CD4-positive, alpha-beta T cell (primary cell): ENCODE measurements at places on chromosomes 1 and 21. TPM values are rescaled to one million over a fixed set of nuclear protein-coding genes. Genes with fewer than 3 reads are reported as not detected.

The GUCA2B gene
- not detected for total RNA-seq

The TSPAN1 gene
- not detected for total RNA-seq

The ST6GALNAC5 gene
- total RNA-seq, result not detected

The CR2 gene
- total RNA-seq, result 1.2 TPM

The ANGPTL1 gene
- not detected for total RNA-seq

The MYOG gene
- total RNA-seq, result not detected

The CYP4Z1 gene
- not detected for total RNA-seq

The GPR157 gene
- 5.1 TPM for total RNA-seq

The ADGRL4 gene
- not detected for total RNA-seq

The FAM163A gene
- 0.17 TPM for total RNA-seq

The BLZF1 gene
- total RNA-seq, result 10.6 TPM

The S100A7 gene
- not detected for total RNA-seq

The LRRC71 gene
- not detected for total RNA-seq

The TRIM63 gene
- total RNA-seq, result not detected

The FCMR gene
- total RNA-seq, result 186 TPM

The EPHA2 gene
- total RNA-seq, result 0.22 TPM

The L1TD1 gene
- total RNA-seq, result not detected

The SH2D1B gene
- not detected for total RNA-seq

The CYP4A22 gene
- not detected for total RNA-seq

The GOLT1A gene
- total RNA-seq, result 0.30 TPM

The GJA9 gene
- total RNA-seq, result not detected

The CAPN9 gene
- not detected for total RNA-seq

The HSF2BP gene
- total RNA-seq, result 0.59 TPM

The HES3 gene
- not detected for total RNA-seq

The S100A2 gene
- not detected for total RNA-seq

The DNAI4 gene
- 8.8 TPM for total RNA-seq

The PIK3C2B gene
- 27.1 TPM for total RNA-seq

The FBLIM1 gene
- total RNA-seq, result 0.50 TPM

The AVPR1B gene
- total RNA-seq, result not detected

The CFHR1 gene
- total RNA-seq, result not detected

The RNF220 gene
- 76.0 TPM for total RNA-seq

The OR2T3 gene
- total RNA-seq, result not detected

The DARS2 gene
- total RNA-seq, result 1.7 TPM

The PSMG1 gene
- 7.9 TPM for total RNA-seq

The CYP4B1 gene
- not detected for total RNA-seq

The GJA8 gene
- total RNA-seq, result not detected

The PLEKHN1 gene
- total RNA-seq, result 0.69 TPM

The CFH gene
- 3.6 TPM for total RNA-seq
